ENCODE measurements at places on chromosomes 2 and 18.

DNA sequence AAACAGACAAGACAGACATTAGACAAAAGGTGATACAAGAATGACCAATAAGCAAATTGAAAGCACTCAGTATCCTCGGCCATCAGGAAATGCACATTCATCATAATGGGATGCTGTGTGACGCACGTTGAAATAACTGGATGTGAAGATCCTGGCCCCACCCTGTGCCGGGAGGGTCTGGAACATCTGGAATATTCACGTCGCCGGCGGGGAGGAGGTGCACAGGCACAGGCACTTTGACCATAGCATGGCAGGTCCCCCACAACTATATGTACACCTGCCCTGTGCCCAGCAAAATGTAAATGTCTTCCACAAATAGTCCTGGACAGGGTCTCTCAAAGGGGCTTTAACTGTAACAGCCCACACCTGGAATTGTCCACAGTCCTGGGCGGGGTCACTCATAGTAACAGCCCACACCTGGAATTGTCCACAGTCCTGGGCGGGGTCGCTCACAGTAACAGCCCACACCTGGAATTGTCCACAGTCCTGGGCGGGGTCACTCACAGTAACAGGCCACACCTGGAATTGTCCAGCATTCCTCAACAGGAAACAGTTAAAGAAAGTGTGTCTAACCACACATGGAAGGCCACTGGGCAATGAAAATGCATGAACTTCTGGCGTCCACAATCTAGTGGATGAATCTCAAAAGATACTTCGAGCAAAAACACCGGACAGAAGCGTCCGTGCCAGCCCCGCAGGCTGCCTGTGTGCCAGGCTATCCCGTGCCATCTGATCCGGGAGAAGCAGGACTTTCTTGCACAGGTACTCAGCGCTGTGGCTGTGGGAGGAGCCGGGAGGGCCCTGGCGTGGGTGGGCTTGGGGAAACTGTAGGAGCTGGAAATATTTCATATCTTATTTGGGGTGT, 113.4 kb downstream of the RTP5 start:
- DNase-seq = no peak

GRCh38 chr18:37476611-37477295, 88.8 kb downstream of the CELF4 start:
- no peak for DNase-seq

DNA sequence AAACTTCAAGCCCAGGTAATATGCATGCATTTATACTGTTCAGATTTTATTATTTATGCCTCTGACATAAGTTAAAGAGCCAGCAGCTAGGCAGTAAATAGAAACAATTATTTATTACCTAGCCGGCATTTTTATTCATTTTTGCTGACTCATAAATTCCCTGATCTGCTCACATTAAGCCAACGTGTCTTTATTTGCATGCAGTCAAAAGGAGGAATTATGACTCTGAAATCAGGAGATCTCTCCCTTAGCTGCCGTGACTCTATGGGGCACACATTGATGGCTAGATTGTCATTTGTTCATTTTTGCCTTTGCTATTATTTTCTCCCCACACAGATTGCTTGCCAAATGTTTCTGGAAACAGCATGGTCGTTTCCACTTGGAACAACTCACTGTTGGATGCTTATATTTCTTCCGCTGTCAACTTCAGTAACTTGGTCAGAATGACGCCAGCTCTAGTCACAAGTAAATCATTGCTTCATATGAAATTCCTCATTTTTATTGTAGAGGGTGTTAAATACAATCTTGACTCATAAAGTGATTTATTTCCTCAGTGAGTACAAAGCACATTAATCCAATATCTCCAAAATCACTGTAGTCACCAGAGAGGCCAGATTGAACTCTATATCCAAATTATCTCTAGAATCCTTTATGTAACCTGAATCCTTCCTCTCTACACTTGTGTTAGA, 15.9 kb upstream of the ZBTB14 start:
- no peak for DNase-seq

DNA sequence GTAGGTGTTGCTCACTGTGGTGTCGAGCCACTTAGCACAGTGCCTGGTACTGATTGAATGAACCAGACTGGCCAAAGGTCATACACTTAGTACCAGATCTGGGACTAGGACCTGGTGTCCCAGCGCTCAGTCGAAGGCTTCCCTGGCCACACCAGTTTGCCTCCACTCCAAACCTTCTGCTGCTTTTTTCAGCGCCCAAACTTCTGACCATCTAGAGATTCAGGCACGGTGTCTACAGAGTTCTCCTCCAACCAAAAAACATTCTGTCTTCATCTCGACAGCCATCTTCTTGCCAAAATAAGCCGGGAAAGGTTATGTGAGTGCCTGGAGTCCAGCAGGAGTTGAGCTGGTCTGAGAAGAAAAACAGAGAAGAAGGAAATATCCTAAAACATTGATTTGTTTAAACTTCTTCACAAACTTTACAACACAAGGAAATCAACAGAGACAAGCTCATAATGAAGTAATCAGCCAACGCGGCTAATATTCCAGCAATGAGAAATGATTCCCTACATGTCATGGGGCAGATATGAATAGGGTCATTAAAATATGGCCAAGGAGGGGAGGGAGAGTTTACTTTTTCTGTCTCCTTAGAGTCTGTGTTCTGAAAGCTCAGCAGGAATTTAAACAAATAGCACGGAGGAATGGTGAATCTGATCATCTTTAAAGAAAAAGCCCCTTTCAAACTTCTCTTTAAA, 2.3 kb upstream of the GLI2 start:
- DNase-seq = no peak

GRCh38 chr2:191226196-191226595, 19.0 kb upstream of the MYO1B start:
- no peak for DNase-seq

GRCh38 chr2:43039376-43040080, 186.9 kb downstream of the ZFP36L2 start:
- DNase-seq = no peak

DNA sequence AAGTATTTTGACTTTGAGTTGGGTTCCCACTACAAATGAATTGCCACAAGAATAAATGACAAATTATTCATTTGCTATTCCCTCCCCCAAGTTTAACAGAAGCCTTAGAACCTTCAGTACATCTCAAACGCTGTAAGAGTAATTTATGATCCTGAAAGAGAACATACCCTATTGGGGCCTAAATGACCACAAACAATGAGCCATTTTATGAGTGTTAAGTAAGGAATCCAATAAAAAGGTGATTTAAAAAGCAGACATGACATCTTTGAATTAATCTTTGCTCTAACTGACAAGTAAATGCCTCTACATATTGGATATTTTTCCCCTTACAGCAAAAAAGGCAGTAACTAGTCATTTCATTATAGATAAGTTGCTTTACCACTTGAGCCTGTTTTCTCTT, 136.9 kb downstream of the NRXN1 start:
- DNase-seq = no peak

- DNase-seq = no peak
Observed at GRCh38 chr2:186664385-186665043, 29.3 kb upstream of the FAM171B start.

- no peak for DNase-seq
Observed at GRCh38 chr2:98909317-98910211, 26.5 kb downstream of the CRACDL start.

GRCh38 chr18:67310826-67311225, 205.7 kb downstream of the DSEL start:
- DNase-seq = no peak

DNA sequence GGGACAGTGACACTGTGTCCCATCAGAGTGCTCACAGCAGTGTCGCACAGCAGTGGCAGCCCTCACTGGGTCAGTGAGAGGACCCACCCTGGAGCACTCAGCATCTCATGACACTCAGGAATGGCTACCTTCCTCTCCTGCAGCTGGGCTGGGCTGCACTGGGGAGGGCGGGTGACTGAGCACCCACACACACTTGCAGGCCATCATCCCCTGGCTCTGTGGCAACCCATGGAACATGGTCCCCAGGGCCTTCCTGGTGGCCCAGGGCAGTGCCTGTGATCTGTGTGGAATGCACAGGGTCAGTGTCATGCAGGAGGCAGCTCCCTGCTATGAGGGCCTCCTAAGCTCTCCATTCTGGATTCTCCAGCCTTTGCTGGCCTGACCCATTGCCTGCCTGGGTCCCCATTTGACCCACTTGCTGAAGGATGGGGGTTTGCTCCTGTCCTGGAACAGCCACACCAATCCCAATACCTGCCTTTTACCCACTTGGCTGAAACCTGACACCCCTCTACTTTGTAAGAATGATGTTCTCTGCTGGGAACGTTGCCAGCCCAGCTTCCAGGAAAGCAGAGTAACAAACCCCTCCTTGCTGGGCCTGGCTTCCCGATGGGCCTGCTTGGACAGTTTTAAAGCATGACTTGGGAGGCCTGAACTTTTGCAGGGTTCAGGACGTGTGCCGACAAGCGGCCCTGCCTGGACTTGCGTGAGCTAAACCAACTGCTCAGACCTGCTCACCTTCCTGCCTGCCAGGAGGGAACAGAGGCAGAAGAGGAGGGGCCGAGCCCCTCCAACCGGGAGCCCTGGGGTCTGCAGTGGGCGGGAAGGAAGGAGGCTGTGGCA, 13.7 kb downstream of the HS6ST1 start:
- DNase-seq = no peak

DNA sequence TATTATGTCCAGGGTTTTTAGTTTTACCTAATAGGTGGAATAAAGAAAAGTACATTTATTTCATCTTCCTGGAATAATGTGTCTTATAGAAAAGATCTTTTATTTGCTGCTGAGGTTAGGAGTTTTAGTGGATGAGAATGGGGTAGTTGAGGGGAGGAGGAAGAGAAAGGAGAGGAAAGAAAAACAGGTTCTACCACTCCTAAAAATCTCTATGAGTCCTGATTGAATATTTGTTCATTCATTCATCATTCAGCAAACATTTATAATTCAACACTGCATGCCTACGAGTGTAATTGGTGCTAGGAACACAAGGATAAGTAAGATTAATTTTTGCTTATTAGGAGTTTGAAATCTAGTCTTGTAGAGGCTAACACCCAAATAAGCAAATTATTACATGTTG, 45.2 kb upstream of the SLC4A10 start:
- no peak for DNase-seq

GRCh38 chr2:9692456-9693195, 61.8 kb upstream of the YWHAQ start:
- DNase-seq = no peak

DNA sequence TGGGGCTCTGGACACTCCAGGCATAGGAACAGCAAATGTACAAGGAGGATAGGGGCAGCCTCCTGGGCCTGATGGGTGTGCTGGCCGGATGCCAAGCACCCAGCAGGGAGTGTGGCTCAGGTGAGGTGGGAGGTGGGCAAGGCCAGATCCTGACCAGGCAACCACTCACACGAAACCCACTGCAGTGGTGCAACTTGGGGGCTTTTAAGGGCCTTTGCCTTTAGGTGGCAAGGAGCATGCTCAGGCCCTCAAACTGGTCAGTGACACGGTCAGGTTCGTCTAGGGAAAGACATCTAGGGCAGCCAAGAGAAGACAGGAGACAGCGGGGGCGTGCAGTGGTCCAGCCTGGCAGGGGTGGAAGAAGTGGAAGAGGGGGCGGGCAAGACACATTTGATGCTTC, 18.4 kb upstream of the TEX51 start:
- DNase-seq = no peak

- no peak for DNase-seq
Observed at GRCh38 chr2:103010751-103011150, 248.9 kb downstream of the TMEM182 start.

- DNase-seq = peak; percentile 5
Observed at GRCh38 chr2:191302459-191303139, 57.4 kb downstream of the MYO1B start.

GRCh38 chr18:31486165-31486564, 11.8 kb upstream of the DSG2 start:
- no peak for DNase-seq

- no peak for DNase-seq
Observed at GRCh38 chr2:190367091-190367490, 23.7 kb downstream of the INPP1 start.

- no peak for DNase-seq
Observed at GRCh38 chr18:48335829-48336228, 73.4 kb downstream of the ZBTB7C start.

DNA sequence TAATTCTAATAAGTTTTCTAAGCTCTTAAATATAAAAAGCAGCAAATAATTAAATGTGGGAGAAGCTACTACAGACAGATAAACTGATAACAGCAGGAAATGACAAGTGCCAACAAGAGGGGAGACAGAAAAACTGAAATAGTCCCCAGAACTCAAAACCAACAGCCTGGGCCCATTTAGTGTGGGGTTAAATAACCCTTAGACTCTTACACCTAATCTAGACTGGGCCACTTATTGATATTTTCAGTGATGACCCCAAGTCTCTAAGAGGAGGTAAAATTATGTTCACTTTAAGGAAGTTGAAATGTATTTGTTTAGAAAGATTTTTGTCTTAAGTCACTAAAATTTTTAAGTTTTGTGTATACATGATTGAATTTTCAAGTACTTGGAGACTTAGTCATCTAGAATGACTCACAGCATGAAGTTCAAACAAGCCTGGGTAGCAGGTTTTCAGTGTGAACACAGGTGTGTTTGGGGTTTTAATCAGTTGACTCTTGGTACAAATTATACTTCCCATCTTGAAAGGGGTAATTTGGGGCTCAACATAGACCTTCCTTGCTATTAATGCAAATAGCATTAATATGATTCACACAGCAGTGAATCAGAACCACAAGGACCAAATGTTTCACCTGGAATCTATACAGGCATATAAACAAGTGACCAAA, 54.9 kb upstream of the MYO3B start:
- no peak for DNase-seq

DNA sequence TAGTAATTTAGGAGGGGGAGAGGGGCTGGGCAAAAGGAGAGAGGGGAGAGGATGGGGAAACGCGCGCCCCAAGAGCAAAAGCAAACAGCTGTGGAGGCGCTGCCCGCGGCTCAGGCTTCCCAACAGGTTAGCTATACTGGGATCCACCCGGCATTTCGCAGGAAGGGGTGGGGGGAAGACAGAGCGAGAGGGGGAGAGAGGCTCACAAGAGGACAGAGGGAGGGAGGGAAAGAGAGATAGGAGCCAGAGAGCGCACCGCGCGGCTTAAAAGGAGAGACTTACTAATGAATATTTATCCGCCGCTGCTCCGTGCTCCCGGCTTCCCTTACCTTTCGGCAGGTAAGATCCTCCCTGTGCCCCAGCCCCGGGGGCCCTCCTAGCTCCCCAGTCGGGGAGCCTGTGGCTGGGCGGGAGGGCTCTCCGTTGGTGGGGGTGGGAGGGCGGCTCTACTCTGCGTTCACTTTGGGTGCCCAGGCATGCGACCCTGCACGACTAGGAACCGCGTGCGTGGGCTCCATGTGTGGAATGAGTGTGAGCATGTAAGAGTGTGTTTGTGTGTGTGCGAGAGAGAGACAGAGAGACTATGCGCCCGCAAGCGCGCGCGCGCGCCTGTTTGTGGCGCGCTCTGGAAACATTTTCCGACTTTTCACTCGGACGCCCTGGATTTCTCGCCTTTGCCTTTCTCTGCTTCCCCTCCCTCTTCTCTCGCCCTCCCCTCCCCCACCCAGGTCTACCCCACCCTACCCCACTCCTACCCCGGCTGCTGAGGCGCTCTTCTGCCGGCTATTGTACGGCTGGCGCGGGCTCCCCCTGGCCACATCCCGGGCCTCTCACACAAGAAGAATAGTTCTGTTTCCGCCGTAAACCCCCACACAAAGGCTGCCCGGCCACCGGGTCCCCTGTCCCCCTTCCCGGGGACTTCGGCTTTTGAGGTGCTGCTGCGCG, 7.2 kb upstream of the SIX3 start:
- DNase-seq = no peak

Data from CD4-positive, alpha-beta T cell treated with Interleukin-4 for 4 hours (primary cell).